ENCODE measurements at places on chromosomes 5 and 9.

DNA sequence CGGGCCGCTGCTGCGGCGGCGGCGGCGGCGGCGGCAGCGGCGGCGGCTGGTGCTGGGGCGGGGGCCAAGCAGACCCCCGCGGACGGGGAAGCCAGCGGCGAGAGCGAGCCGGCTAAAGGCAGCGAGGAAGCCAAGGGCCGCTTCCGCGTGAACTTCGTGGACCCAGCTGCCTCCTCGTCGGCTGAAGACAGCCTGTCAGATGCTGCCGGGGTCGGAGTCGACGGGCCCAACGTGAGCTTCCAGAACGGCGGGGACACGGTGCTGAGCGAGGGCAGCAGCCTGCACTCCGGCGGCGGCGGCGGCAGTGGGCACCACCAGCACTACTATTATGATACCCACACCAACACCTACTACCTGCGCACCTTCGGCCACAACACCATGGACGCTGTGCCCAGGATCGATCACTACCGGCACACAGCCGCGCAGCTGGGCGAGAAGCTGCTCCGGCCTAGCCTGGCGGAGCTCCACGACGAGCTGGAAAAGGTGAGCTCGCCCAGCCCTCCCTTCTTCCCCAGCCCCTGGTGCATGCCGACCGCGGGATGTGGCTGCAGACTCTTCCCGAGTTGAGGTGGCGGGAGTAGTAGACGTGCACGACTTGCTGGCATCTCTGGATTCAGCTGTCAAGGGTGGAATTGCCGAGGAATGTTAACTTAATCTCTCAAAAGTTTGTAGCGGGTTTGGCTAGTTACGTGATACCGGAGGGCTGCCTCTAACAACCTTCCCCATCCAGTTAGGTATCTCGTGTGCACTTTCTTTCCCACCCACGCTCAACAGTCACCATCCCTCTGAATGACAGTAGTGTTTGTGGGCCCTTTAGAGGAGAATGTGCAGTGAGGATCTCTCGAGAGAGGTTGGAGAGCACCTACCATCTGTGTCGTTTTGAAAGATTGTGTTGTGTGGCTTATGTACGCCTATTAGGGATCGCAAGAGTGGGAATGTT is 932 bp downstream of the SLC12A2 start:
- no peak for DNase-seq

DNA sequence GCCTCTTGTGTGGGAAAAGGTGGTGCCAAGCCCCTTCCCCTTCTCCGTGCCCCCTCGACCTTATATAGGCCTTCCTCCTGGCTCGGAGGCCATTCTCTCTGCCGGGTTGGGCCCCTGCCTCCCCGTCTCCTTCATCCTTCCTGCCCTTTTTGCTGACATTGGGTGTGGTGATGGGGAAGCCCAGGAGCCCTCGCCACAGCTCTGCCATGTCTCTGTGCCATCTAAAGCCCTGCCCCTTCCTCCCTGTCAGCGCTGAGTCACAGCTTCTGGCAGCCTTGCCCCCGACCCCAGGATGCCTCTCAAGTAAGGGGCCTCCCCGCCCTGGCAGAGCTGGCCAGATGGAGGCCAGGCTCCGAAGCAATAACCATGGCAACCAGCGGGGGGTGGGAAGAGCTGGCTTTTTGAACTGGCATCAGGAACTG is 30.4 kb downstream of the JADE2 start:
- peak; percentile 75 for DNase-seq

DNA sequence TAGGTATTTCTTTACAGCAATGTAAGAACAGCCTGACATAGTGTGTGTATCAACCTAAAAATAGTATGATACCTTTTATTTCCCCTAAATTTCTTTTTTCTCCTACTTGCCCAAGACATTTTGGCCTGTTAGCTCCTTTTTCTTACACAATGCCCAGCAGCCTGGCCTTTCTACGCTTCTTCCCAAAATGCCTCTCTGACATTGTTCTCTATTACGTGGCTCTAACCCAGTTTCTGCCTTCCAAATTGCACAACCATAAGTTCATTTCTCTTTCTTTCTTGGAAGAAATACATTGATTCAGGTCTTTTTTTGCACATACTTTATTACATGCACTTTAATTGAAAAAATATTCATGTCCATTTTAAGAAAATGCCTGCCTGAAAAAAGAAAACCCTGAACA is 408.2 kb downstream of the PRR16 start:
- no peak for DNase-seq

GRCh38 chr5:176784218-176785165 is 25.9 kb upstream of the UNC5A start:
- DNase-seq: no peak

DNA sequence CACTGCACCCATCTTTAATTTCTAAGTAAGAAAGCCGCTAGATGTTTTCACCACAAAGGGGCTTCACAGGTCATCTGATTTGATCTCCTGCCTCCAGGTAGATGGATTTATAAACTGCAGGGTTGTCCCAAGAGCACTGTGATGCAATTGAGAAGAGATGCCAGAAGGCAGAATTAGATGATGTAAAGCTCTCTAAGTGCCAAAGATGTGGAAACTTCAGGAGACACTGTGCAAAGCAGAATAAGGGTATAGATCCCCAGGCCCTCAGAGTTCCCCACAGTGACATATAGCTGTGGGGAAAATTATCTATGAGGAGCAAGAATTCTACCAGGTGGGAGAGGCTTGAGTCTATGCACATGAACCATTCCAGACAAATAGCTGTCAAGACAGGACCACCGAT is 90.5 kb downstream of the FSTL4 start:
- DNase-seq: no peak

DNA sequence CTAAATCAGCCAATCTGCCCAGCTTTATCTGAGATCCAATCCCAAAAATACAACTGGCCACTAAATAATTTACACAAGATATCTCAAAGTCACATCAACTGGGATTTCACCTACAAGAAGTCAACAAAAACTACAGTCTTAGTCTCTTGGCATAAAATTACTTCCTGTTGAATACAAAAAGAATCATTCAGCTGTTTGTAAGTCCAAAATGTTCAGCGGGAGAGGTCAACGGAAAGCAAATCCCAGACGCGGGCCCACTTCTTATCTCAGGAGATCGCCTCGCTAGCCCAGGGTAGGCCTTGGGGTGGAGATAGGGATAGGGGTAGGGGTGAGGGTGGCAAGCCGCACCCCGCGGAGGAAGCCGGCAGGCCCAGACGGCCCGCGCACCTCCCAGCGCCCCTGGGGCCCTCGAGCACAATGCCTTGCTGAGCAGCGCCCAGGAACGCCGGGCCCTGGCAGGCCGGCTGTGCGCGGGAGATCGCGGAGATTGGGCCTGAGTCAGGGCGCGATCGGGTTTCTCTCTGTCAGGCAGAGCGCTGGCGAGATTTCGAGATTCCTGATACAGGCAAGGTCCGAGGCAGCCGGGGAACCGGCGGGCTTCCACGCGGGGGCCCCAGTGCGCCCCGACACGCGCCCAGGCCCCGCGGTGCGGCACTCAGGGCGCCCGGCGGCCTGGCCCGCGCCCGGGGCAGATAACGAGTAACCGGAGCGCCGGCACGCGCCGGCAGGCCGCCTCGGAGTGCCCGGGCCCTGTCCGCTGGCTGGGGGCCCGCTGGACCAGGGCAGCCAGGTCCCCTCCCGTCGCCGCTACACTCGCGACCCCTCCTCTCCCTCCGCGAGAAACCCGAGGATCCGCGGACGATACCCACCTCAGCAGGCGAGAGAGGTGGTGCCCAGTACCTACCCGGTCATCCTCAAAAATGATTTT is 601 bp downstream of the HINT1 start:
- peak; percentile 19 for DNase-seq

DNA sequence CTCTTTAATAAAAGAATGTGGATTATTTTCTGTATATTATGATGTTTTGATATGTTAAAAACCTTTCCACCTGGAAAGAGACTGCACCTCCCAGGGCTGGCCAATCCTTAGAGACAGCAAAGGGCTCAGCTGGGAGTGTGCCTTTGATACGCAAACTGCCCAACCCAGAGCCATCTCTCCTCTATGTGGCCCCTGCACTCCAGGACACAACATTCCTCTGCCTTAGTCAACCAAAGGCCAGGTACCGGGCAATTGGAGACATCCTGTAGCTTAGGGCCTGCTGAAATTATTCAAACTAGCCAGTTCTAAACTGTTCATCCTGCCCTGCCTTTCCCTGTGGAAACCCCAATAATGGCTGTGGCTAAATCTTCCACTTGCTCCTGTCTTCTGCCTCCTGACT is 5.0 kb upstream of the HSPB3 start:
- no peak for DNase-seq

- DNase-seq: no peak
Observed at GRCh38 chr9:132602207-132602606, 19.8 kb downstream of the BARHL1 start.

GRCh38 chr9:132546148-132547051 is 36.0 kb upstream of the BARHL1 start:
- DNase-seq: no peak

GRCh38 chr5:11547730-11548129 is 356.5 kb downstream of the CTNND2 start:
- DNase-seq: no peak

- no peak for DNase-seq
Observed at GRCh38 chr5:107624235-107624634, 46.5 kb downstream of the EFNA5 start.

DNA sequence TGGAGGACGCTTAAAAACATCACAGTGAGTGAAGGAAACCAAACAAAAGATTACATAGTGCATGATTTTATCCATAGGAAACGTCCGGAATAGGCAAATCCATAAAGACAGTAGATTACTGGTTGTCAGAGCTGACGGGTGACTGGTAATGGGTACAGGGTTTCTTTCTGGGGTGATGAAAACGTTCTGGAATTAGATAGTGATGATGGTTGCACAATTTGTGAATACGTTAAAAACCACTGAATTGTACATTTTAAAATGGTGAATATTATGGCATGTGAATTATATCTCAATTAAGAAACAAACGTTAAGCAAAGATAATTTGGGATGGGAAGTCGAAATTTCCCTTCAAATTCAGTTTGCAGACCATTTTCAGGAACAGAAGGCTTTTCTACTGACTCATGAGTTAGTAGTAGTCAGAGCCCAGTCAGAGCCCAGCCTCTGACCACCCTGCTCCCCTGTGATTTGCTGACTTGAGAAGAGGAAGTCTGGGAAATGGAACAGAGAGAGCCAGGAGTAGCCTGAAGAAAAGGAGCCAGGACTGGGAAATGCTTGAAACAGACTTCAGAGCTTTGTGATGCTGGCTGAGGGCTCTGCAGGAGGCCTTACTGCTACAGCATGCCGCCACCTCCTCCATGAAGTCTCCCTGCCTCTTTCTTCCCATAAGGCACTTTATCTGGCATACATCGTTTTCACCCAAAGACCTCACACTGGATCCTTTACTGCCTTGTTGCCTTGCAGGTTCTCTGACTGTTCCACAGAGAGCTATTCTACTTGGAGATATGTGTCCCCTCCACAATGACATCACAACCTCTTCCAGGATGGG is 46.4 kb upstream of the CTNNA1 start:
- no peak for DNase-seq

DNA sequence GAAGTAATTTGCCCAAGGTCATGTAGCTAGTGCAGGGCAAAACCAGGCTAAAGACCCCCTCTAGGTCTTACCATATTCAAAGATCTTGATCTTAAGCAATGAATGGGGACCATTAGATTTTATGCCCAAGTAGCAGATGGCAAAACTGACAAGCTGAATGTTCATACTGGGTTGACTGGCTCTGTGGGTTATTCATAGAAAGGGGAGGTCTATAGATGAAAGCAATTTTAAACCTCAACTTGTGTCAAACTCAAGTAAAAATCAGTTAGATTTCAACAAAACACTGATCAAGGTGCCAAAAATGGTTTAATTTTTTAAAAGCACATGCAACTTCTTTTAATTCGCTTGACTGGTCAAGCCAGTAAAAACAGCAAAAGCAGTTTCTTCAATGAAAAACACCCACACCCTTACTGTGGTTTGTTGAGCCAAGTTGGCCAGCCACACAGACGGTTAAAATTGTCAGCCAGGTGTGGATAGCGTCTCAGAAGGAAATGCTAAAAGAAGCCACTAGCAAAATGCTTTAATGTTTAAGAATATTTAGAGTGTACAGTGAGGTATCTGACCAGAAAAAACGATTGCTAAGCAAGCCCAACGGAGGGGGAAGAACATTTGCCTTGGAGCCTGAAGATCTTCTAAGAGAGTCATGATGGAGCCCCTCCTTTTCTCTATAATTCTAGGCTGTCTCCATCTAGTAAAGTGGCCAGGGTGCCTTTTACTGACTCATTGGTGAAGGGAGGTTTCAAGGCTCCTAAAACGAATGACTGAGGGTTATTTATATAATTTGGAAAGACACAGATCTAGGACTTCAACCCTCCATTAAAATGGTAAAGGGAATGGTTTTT is 539.6 kb upstream of the CLINT1 start:
- DNase-seq: no peak

DNA sequence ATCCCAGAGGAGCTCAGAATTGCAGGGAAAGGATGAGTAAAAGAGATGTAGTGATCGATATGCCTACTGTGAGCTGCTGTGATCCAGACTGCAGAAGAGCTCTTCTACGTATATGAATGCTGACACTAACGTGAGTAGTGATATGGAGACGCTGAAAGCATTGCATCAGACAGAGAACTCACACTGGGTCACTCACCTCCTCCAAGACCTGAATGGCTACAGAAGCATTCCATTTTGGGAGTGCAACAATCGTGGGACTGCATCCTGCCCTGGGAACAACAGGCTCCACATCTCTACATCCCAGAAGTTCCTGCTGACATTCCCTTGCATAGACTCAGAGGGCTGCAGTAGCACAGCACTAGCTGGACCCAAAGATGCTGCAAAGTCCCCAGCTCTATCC is 755.9 kb upstream of the MEF2C start:
- no peak for DNase-seq

DNA sequence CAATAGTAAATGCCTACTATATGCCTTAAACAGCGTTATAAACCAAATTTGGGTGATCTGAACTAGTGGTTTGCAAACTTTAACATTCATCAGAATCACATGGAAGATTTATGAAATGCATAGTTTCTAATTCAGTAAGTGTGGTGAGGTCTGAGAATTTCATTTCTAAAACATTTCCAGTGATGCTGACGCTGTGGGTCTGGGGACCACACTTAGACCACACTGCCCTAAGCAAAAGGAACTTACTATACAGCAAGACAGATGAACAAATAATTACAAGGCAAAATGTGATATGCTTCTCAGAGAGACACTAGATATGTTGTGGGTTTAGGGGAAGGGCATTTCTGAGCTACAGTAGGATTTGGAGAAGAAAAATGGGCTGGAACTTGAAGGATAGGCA is 72.6 kb downstream of the OXCT1 start:
- no peak for DNase-seq

GRCh38 chr9:93234600-93234999 is 50.7 kb downstream of the WNK2 start:
- DNase-seq: no peak

- DNase-seq: no peak
Observed at GRCh38 chr5:129367883-129368282, 92.2 kb upstream of the ADAMTS19 start.
